ENCODE measurements at places on chromosomes 2 and 18.

GRCh38 chr2:235086481-235087184, 134.8 kb downstream of the SH3BP4 start:
- no peak for ATAC-seq

GRCh38 chr18:42429196-42429595, 474.2 kb downstream of the PIK3C3 start:
- no peak for ATAC-seq

DNA sequence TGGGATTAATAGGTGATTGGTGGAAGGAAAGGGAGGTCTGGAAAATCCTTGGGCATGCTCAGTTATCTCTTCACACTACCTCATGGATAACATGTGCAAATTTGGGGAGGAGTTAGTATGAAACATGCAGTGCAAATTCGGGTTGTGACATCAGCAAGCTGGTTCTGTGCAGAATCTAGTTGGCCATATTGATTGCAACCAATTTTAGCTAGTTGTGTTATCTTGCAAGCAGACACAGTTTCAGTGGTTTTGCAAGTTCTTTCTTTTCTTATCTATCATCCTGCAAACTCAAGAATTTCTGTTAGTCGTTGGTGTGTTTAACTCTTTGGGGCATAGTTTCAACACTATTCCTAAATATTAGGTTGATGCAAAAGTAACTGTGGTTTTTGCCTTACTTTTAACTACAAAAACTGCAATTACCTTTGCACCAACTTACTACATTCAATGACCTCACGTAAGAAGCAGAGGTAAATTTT, 135.4 kb downstream of the PTH2R start:
- no peak for ATAC-seq

DNA sequence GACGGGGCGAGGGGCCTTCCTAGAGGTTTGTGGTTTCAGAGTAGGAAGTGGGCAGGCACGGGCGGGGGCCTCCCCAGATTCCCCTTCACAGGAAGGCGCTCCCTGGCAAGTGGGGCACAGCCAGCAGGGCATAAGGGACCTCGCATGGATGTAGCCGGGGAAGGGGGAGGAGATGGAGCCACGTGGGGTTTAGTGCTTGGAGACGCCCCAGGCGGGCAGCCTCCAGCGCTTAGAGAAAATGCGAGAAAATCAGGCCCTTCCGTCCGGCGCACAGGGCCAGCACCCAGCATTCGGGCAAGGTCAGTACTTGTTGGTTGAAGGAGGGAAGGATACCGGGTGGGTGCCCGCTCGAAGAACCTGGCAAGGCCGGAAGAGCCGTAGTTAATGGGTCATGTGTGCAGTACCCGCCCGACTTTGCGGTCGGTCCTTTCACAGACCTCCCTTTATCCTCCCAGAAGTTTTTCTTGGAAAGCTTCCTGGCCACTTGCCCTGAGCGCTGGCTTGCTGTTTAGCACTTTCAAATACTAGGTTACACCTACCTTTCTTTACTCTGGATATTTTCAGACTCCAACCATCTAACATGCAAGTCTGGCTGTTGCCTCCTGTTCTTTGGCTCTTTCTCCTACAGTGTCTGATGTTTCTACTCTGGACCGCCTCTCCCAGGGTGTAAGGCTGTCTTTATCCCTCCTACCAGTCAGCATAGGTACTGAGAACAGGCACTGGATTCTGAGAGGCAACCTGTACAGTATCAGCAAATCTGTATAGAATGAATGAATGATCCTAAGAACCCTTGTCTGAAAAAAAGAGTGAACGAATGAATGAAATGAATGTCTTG, 78.1 kb downstream of the CIB4 start:
- no peak for ATAC-seq

DNA sequence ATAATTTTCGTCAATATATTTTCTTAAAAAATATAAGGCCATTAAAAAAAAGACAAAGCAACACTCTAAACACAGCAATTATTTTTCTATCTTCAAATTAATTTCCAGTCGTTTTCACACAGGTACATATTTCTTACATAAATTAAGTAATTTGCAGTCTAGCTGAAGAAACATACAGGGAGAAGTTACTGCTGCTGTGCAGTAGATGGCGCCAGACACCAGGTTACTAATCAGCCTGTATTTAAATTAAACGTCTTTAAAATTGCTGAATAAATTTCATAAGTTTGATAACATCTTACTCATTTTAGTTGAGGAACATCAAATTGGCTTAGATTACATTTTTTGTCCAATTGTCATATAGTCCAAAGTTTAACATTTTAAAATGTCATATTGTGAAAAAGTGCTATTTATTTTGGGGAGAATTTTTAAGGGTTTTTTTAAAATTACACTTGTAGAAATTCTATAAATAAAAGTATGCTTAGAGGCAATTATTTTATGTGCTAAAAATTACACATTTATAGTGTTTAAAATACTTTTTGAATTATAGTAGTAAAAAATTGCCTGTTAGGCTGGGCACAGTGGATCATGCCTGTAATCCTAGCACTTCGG, 88.4 kb downstream of the PMAIP1 start:
- ATAC-seq: peak; percentile 48

DNA sequence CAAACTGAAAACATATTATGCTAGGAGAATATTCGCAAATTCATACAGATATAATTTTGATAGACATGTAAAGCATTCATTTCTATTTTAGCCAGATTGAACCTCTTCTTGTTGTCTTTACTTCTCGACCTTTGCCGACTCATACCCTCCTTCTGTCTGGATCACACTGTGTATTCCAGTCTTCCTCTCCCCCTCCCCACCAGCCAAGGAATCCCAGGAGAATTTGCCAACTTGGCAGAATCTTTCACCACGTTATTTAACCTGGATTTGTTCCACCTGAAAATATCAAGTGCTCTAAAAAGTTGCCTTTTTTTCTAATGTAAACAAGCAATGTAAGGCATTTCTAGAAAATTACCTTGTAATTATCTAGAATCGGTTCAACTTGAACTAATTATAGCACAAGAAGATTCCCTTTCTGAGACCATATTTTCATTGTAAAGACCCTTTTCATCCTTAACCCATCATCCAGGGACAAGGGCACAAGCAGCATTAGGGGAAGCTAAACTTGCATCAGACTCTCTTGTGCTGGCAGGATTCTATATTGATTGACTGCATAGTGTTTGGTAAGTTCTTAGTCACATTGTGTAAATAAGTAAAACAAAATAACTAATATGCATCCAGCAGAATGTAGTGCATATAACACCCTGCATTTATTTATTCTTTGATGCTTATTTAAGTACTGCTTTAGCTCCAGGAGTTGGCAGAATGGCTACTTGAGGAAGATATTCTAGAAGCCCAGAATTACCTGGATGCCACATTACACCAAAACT, 1328.7 kb upstream of the NXPH2 start:
- ATAC-seq: no peak

- no peak for ATAC-seq
Observed at GRCh38 chr2:85956646-85957039, 67.9 kb upstream of the ST3GAL5 start.

DNA sequence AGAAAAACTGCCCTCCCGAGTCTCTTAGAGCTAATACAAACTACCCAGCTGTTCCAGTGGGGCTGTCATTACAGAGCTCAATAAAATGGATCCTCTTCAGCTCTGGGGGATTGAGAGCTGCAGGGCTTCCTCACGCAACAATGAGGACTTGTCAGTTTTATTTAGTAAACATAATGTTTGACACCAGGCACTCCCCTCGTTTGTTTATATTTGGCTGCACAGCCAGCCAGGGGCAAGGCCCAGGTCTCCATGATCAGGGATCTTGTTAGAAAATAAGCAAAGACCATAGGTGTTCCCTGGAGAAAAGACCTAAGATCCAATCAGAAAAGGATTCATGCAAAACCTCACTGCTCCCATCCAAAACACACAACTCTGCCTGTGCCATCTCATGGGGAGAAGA, 158.2 kb downstream of the C1D start:
- no peak for ATAC-seq

GRCh38 chr2:133362061-133362476, 206.2 kb downstream of the NCKAP5 start:
- no peak for ATAC-seq

GRCh38 chr2:238706163-238706562, 141.7 kb upstream of the TWIST2 start:
- no peak for ATAC-seq

DNA sequence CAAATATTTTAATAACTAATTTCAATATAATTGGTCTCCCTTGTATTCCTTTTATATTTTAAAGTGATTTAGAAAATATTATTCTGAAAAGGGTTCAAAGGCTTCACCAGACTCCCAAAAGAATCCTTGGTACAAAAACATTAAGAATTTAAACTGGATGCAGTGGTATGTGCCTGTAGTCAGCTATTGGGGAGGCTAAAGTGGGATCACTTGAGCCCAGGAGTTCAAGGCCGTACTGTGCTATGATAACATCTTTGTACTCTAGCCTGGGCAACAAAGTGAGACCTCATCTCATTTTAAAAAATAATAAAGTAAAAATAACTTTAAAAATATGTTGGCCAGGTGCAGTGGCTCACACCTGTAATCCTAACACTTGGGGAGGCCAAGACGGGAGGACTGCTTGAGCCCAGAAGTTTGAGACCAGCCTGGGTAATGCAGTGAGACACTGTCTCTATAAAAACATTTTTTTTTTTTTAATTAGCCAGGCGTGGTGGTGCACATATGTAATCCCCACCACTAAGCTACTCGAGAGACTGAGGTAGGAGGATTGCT, 14.7 kb downstream of the NCL start:
- ATAC-seq: no peak

DNA sequence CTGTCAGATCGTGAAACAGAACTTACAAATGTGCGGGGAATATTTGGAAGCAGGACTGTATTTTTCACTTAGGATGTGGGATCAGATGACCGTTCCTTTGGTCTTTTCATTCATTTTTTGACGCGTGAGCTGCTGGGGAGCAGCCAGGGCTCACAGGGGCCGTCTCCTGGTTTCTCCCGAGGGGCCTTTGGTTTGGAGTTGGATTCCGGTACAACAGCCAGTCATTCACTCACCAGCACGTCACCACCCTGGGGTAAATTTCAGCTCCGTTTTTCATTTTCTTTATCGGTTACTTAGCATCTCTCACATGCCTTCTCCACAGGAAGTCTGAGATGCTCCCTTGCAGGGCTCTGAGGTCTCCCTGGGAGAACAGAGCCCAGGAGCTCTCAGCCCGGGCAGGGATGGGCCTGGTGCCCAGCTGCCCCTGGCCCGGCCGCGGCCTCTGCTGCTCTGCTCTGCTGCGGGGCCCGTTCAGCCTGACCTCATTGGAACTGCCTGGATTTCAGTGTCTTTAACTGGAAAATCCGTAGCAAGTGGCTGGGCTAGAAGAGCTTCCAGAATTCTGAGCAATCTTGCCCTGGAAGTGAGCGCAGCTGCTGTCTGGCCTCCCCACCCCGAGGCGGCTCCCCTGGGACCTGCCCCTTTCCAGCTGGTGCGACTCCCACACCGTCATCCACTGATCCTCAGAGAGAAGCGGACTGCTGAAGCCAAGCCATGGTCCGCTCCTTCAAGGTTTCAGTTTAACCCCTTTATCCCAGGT, 335.6 kb downstream of the EIPR1 start:
- peak; percentile 55 for ATAC-seq

- no peak for ATAC-seq
Observed at GRCh38 chr2:63270717-63271116, 220.1 kb downstream of the OTX1 start.

DNA sequence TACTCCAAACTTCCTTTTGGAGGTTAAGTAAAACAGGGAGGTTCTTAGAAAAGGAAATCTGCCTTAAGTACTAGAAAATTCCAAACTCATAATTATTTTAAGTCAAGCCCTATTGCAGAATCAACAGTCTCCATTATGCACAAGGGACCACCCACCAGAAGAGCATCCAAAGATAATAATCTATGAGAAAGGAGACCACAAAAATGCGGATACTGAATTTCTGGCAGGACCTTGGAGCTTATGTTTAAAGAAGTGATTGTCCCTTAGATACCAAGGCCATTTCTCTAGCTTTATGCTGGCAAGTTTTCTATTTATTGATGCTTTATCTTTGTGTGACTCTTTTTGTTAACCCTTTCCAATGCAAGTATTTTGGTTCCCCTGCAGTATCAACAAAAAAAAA, 404.0 kb upstream of the MMADHC start:
- ATAC-seq: no peak

- peak; percentile 65 for ATAC-seq
Observed at GRCh38 chr2:127674241-127675209, 805 bp downstream of the LIMS2 start.

DNA sequence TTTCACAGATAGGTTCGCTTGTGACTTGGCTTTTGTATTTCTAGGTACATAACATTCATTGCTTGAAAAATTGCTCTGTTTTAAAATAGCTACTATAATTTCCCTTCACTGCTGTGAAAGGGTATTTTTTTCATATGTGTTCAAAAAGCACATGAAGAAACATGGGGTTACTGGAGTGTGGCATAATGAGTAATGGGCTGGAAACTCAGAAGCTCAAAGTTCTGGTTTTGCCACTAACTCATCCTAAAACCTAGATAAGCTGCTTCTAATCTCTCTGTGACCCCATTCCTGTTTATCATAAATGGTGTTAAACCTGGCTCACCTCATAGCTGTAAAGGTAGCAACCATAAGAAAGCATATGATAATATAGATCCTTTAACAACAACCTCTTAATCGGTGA, 319.3 kb downstream of the PTPRM start:
- no peak for ATAC-seq

DNA sequence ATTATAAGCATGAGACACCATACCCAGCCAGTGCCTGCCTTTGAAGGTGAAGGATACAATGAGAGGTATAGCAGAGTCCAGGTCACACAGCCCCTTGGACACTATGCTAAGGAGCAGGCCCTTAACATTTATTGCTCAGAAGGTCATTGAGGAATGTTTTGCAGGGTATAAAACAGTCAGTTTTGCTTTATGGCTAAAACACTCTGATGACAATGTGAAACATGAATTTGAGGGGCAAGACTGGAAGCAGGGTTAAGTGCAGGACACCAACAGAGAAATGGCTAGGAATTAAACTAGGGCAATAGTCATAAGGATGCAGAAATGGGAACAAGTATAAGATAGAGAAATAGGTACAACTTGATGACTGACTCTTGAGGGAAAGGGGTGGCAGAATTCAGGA, 141.1 kb downstream of the METTL4 start:
- no peak for ATAC-seq

- ATAC-seq: peak; percentile 70
Observed at GRCh38 chr2:210199186-210199765, 26.0 kb downstream of the ACADL start.

GRCh38 chr2:166609183-166609959, 115.3 kb upstream of the SCN7A start:
- ATAC-seq: no peak

DNA sequence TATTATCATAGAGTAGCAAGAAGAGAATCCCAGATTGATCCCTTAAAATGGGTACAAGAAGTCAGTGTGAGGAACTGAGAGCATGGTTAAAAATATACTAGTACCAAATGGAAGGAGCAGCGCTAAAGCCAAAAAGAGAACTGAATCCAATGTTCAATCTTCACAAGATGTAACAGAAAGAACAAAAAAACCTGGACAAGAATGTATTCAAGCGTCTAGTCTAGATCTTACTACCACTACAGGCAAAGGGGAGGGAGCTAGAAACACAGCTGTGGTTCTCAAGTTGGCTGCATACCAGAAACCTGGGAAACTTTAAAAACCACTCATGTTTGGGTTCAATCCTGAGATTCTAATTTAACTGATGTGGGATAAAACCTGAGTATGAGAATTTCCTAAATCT, 57.5 kb downstream of the PIAS2 start:
- no peak for ATAC-seq

GRCh38 chr2:6452702-6453481, 412.8 kb downstream of the CMPK2 start:
- ATAC-seq: no peak

- ATAC-seq: no peak
Observed at GRCh38 chr18:78191276-78191675, 788.3 kb upstream of the SALL3 start.

Data from SK-N-SH treated with all-trans-retinoic acid at 6 μM for 48 hours (cell line).